ENCODE measurements at places on chromosomes 13 and 19.

- no peak for DNase-seq
Measured at GRCh38 chr13:44576351-44577235, 463 bp upstream of the TSC22D1 start.

DNA sequence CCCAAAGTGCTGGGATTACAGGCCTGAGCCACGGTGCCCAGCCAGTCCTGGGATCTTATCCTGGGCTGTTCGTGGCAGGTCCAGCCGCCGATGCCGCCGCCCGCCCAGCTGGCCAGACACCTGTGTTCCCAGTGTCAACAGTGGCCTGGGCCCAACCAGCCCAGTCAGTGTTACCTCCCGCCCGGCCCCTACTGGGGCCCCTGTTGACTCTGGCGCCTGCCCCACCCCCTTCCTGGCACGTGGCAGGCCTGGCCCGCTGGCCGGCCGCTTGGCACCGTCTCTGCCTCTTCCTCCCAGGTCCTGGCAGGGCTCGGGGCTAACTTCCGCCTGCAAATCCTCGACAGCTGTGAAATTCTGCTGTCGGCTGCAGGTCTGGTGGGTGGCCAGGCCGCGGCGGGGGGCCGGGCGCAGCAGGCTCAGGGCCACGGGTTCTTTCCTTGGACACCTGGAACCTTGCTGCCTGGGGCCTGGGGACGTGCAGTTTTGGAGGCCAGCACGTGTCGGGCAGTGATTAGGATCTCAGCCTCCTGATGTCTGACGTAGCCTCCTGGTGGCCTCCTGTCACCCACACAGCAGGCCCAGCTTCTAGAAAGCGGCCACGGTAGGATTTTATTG lies 9.1 kb downstream of the ARID3A start:
- DNase-seq, result no peak

DNA sequence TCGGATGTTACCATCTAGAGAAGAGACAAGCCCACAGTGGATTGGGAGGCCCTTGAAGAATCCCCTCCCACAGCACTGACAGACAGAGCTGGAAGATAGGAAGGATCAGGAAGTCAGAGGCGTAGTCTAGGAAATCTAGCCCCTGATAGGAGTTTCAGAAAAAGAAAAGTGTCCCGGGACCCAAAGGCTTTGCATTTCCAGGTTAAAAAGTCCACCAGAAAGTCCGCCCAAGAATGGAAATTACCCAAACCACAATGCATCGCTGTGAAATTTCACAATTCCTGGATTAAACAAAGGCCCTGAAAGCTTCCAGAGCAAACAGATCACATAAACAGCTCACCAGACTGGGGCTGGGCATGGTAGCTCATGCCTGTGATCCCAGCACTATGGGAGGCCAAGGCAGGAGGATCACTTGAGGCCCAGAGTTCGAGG lies 146.9 kb downstream of the KDM4B start:
- no peak for DNase-seq

- no peak for DNase-seq
Measured at GRCh38 chr13:79392882-79393563, 13.0 kb downstream of the RBM26 start.

DNA sequence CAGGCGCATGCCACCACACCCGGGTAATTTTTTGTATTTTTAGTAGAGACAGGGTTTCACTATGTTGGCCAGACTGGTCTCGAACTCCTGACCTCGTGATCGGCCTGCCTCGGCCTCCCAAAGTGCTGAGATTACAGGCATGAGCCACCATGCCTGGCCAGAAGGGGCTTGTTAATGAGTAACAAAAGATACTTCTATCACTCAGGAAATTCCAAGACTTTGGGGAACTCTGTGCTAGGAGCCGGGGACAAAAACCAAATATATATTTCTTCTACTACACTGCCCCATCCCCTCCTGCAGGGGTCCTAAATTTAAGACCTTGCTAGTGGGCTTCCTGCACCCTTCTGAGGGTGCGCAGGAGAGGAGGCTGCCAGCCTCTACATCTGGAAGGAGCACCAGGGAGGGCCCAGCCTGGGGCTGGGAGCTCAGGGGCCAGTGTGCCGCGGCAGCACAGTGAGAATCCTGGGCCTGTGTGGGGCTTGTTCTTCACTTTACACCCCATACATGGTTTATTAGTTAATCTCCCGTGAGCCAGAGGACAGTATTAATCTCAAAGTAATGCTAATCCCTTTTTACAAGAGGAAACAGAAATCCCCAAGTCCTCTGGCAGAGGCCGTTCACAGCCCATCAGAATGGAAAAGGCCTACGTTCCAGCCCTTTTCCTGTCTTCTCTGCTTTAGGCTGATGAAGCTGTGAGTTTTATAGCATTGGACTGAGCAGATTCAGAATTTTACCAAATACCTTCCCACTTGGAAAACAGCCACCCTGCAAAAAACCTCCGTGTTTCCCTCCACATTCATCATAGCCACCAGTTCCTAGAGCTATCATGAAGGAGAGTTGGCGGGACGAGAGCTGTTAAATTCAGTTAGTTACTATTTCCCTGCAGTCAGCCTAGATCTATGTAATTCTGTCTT lies 44.4 kb upstream of the NPAS1 start:
- DNase-seq, result no peak

- DNase-seq, result no peak
Measured at GRCh38 chr13:91745967-91746366, 347.5 kb downstream of the GPC5 start.

- DNase-seq, result no peak
Measured at GRCh38 chr13:107512551-107512950, 702.8 kb downstream of the LIG4 start.

GRCh38 chr13:30443957-30444404 lies 21.7 kb downstream of the UBE2L5 start:
- DNase-seq, result no peak

GRCh38 chr19:3585301-3586126 lies at the start of gene GIPC3:
GIPC3 (plus strand) TSS chr19:3585478; CDS start chr19:3585598, 120 bp downstream.
- DNase-seq, result no peak

DNA sequence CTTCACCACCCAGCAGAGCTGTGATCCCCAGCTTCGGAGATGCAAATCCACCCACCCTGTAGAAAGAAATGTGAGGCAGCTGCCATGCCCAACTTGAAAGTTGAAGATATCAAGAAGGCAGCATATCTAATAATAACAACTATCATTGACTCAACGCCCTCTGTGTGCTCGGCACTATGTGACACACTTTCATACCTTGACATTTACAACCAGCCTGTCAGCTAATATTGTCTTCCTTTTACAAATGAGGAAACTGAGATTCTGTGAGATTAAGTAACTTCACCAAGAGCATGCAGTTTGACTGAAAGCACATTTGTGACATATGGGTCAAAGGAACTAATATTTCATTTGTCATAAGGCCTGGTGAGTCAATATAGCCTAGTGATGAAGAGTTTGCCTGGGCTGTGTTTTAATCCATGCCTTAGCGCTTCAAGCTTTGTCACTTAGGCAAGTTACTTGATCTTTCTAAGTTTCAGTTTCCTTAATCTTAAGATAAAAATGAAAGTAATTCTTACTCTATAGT lies 137.0 kb downstream of the FLT1 start:
- DNase-seq, result no peak

GRCh38 chr13:30659980-30660379 lies 42.3 kb downstream of the USPL1 start:
- DNase-seq, result no peak

DNA sequence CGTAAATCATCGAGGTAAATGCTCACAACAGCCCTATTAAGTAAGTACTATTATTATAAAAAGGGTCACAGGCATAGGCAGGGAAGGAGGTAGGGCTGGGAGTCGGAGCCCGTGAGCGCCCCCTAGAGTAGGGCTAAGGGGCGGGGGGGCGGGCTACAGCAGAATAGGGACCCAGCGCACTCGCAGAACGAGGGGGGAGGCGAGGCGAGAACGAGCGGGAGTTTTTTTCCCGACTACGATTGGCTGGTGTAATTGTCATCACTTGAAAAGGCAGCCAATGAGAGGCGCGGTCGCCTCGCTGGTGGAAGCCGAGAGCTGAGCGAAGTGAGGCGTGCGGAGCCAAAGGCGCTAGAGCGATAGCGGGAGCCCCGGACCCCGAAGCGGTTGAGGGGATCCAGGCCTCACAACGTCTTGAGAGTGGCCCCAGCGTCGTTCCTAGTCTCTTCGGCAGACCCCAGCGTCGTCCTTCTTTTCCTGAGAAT lies 24.2 kb downstream of the KEAP1 start:
- no peak for DNase-seq

- DNase-seq, result no peak
Measured at GRCh38 chr19:6503407-6504201, 1.5 kb upstream of the TUBB4A start.

Measured in cortex of kidney (tissue), 1 donor.